Stimulated activated CD4-positive, alpha-beta T cell treated with anti-CD3 and anti-CD28 coated beads, Interleukin-4, amount 100 ng/mL, for 24 hours (primary cell): ENCODE measurements at places on chromosomes 12 and 14.
A peak's percentile ranks its signal among the peaks of the same experiment; 100 is the strongest.

GRCh38 chr14:24394275-24394674 lies 4.5 kb upstream of the NYNRIN start:
- no peak for DNase-seq

GRCh38 chr12:121216102-121216501 lies 6.2 kb downstream of the P2RX4 start:
- no peak for DNase-seq

DNA sequence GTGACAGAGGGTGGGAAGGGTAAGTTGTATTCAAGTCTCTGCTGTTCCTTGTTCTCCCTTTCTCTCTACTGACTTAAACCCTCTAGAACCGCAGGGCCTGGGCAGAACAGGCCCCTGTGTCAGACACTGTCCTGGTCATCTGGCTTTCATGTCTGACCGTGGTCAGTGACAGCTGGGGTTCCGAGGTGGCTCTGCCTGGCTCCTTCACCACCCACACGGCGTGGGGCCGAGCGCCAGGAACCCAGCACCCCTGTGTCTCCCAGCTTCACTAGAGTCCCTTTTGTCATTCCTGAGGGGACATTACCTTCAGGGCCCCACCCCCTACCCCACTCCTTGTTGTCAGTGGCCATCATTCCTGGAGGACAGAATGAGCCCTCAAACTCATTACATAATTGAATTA lies 168.9 kb downstream of the ADGRD1 start:
- no peak for DNase-seq

DNA sequence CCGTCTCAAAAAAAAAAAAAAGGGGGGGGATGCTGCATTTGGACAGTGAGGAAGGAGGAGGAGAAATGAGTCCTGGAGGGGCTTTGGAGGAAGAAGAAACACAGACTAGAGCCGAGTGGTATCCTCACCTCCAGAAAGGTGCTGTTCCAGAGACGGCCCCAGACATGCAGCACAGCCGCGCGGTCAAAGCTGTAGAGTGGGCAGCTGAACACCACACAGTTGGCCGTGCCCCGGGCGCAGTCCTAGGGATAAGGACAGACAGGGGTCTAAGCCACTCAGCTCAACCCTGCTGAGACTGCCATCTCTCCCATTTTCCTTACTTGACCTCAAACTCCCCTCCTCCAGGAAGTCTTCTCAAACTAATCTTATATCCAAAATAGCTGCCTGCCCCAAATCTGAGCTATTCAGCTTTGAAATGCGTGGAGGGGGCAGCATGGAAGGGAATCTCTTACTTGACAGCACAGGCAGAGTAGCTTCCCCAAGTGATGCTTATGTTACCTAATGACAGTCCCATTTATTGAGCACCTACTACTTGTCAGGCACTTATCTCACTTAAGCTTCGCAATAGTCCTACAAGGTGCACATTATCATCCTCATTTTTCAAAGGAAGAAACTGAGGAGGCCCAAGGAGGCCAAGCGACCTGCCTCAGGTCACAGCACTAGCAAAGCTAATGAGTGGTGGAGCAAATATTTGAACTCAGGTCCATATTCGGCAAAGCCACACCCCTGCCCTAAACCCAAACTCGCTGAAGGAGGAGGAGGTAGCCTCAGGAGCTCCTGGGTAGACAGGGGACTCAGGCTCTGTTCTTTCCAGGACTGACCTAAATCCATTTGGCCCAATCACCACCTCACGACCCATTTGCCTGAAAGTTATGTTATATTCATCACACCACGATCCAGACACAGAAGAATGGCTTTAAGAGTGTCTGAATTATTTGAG lies 18.7 kb downstream of the ITGA7 start:
- DNase-seq, result no peak

GRCh38 chr12:123121670-123122069 lies 29.2 kb downstream of the PITPNM2 start:
- DNase-seq, result no peak

- DNase-seq, result peak; percentile 51
These were observed 105.2 kb downstream of the MED13L start for GRCh38 chr12:116172224-116172849.

GRCh38 chr12:74957231-74957630 lies 252.4 kb downstream of the KCNC2 start:
- DNase-seq, result no peak

DNA sequence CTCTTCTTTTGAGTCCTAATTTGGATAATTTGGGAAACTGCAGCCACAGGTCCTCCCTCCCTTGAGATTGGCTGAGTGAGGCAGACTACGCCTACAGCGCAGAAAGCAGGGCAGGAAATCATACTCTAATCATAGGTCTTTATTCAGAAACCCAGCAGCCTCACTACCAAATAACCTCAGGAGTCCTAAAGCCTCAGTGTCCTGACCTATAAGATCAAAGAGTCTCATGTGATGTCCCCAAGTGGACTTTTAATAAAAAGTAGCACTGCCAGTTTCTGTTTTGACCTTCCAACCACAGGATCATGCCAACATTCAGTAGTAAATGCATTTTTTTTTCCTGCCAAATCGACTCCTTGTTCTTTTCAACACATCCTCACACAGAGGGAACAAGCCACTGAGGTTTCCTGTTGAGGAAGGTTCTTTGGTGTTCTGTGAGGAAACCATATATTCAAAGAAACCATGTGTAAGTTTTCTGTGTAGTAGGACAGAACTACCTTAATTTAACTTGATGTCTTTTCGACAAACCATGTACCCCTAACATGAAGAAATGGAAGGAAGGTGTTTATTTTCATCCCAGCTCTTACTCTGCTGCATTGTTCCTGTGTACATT lies 72.2 kb downstream of the VCPKMT start:
- peak; percentile 25 for DNase-seq

GRCh38 chr12:48686615-48687334 lies 4.7 kb upstream of the KANSL2 start:
- no peak for DNase-seq

DNA sequence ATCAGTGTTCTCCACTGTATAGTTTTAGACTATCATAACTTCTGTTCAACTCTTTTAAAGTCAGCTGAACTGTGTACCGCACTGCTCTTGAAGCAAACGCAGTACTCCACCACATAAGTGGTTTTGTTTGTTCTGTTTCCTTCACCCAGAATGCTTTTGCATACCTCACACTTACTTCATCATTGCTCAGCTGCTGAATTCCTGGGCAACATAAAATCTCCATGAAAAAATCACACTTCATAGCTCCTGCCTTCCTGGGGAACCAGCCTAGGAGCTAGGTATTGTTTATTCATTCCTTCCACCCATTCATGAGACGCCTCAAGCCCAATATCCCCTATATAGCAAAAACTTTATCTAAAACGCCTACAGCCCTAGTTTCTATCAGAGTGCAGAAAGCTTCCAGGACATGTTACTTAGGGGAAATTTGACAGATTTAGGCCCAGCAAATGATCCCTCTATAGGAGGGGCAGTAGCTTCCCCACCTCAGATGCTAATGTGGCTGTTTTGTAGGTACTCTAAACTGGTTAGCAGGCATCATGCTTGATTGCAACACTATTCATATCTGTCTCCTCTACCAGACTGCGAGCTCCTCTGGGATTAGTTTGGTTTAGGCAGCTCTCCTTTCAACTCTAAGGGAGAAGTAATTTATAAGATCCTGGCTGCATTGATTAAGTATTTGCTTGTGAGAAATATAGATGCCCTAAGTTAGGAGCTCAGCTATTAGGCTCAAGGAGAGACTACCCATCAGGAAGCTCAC lies 44.5 kb downstream of the LRRC9 start:
- no peak for DNase-seq

- peak; percentile 41 for DNase-seq
These were observed 501 bp downstream of the RIMKLB start for GRCh38 chr12:8698132-8698851.

DNA sequence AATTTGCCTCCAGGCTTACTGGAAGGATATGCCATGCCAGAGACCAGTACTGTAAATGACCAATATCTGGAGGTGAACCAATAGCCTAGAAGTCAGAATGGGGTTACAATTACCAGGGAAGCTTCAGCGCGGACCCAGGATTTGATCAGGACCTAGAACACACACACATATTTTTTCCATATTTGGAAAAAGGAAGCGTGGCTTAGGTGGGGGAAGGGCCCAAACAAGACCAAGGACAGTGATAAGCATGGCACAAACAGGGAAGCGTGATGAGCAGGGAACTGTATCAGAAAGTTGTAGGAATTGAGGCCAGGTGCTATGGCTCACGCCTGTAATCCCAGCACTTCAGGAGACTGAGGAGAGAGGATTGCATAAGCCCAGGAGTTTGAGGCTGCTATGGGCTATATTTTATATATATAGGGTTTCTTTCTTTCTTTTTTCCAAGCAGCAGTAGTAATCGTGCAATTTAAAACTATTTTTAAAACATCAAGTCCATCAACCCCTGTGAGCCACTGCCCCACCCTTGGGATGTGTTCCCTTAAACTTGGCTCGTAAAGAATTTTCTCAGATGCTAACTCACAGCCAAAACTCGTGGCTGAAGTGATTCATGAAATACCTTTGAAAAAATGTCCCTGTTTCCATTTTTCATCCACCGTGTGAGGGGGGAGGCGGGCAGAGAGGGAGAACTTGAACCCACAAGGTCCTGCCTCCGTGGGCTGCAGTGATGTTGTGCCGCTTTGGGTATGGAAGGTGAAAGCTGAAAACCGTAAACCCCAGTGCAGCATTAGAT lies 16.7 kb downstream of the HRK start:
- DNase-seq, result no peak

DNA sequence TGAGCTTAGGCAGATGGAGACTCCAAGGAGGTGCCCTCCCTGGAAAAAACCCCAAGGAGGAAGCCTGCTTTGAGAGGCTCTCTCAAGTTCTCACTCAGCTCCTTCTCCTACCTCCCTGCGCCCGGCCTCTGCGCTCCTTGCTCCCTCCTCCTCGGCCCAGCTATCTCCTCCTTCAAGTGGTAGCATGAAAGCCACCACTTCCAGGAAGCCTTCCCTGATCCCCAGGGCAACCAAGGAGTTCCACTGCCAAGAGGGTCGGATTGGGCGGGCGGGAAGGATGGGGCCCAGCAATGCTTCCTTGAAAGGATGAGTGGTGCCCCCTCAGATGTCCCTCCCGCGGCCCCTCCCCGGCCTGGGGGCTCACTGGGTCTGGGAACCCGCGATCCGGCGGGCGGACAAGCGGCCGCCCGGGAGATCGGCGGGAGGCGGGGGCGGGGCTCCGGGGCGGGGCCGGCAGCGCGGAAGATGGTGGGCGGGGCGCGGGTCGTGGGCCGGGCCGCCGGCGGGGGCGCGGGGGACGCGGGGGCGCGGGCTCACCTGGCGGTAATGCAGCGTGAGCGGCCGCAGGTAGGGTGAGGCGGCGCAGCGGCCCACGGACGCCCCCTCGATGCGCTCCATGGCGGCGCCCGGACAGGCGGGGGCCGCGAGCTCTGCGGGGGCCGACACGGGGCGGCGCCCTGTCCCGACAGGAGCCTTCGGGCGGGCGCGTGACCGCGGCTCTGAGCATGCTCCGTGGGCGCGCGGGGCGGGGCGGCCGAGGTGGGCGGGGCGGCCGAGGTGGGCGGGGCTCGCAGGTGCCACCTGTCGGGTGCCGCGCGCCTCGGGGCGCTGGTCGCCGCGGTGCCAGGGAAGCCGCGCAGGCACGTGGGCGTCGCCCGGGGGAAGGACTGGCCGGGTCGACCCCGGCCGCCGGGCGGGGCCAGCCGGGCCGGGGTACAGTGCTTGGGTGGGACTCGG lies at the start of gene NUDT14:
NUDT14 (minus strand) TSS at position 721 of the 957 bp plus-strand sequence; CDS start at position 618, 103 bp downstream.
- DNase-seq, result peak; percentile 75

DNA sequence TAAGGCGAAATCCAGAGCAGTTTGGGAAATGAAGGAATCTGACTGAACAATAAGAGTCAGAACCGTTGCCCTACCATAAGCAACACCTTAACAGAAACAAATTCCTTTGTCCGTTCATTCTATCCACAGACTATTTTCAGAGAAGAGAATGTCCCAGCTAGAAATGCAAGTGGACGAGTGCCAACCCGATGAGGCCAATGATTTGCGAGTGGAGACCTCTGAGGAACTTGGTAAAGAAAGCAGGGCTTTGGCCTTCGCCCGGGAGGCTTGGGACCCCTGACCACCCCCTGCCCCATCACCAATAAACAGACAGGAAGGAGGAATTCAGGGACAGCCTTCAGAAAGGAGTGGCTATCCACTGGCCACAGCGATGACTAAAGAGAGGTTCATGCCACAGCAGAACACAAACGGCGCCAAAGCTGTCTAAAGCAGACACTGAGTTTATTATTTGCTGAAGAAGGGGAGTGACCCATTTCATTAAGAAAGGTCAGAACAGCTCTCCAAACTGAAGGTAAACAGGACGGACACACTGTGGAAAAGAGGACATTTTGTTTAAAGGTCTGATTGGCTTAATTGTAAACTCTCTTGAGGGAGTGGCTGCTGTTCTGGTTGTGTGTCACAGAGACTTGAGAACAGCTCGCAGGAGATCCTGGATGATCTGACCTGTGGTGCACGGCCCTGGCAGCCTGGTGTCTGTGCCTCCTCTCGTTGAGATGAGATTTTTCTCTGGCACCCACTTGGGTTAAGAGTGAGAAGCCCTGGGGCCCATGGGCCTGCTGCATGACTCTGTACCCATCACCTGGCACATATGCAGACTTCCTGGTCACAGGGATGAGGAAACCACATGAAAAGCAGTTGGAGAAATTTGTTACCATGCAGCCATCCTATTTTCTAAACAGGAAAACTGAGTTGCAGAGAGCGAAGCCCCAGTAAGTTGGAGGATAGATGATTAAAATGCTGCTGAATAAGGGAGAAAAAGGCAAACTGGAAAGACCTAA lies 142.0 kb upstream of the PZP start:
- no peak for DNase-seq

DNA sequence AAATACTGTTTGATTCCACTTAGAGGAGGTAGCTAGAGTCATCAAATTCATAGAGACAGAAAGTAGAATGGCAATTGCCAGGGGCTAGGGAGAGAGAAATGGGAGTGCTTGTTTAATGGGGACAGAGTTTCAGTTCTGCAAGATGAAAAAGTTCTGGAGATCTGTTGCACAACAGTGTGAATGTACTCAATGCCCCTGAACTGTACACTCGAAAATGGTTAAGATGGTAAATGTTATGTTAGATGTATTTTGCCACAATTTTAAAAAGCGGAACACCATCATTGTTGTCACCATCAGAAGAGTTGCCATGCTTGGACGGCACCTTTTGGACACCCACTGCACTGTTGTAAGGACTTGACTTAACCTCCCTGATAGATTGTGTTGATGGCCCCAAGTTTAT lies 106.9 kb downstream of the SCARB1 start:
- DNase-seq, result no peak
